ENCODE measurements at places on chromosomes 1 and 21.
A peak's percentile ranks its signal among the peaks of the same experiment; 100 is the strongest.

DNA sequence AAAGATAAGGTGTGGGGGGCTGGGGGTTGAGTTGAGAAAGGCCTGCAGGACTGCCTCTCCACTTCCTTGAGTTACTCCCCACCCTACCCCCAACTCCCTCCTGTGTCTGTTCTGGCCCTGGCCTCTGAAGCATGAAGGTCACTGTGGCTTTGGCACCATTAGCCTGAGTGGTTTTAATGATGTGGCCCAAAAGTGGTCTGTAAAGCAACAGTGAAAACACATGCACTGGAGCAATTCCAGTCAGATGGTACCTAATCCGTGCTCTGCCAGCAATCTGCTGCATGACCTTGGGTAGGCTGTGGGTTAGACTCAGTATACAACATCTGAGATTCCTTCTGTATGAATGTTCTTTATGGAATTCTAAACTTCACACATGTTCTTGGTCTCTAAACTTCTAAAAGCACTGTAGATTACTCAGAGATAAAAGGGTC, 86.5 kb upstream of the ATP1A1 start:
- DNase-seq = no peak

DNA sequence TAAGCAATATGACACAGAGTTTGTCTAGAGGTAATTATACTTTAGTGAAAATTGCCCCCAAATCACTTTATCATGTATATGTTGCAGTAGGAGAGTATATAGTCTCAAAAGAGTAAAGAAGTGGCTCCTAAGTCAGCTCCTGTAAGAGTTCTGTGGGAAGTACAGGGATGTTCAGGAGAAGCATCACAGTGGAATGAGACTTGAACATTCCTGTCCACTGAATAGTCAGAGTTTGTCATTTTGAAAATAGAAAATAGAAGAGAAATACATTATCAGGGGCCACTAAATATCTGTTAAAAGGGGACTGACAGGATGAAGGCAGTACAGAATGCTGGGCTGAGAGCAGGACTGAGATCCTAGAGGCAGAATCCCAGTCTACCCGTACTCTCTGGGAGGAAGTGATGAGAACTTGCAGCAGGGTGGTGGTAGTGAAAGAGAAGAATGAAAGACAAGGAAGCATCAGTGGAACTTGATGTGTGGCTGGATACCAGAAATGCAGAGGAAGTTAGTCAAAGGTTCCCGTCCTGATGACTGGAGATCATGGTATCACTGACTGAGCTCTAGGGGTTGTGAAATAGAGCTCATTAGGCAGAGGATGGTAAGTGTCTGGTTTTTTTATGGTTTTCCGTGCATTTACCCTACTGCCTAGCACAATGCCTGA, 153.4 kb downstream of the FMN2 start:
- no peak for DNase-seq

GRCh38 chr1:172642970-172643369, 15.9 kb upstream of the FASLG start:
- no peak for DNase-seq

- DNase-seq = no peak
Measured at GRCh38 chr1:85349224-85349623, 72.8 kb upstream of the BCL10 start.

- no peak for DNase-seq
Measured at GRCh38 chr1:152034324-152034653, 2.5 kb downstream of the S100A11 start.

DNA sequence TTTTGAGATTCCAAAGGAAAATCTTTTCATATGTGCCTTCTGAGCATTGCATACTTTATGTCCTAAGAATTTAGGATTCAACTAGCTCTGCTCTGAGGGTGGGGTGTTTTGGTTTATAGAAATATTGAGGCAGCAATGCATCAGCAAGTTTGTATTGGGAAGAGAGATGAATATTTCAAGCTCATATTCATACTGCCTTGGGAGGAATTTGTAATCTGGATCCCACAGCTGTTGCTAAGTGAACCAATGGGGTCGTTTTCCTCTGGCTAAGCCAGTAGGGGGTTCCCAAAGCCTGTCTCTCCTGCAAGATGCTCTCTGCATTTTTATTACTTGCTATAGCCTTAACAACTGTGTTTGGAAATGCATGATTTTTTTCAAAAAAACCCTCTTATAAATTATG, 130.6 kb downstream of the SNX7 start:
- DNase-seq = no peak

DNA sequence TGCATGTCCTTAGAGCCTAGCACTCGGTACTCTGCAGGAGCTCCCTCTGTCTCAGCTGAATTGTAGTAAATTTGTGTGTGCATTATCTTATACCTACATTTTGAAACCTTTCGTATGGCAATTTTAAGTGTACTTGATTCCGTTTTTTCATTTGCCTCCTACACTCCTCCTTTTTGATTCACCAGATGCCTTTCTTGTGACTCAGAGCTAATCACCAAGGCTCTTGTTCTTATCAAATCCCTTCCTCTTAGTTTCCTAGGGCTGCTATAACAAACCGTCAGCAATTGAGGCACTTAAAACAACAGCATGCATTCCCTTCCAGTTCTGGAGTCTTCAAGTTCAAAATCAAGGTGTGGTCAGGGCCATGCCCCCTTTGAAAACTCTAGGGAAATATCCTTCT, 261.0 kb downstream of the ASTN1 start:
- DNase-seq = no peak

DNA sequence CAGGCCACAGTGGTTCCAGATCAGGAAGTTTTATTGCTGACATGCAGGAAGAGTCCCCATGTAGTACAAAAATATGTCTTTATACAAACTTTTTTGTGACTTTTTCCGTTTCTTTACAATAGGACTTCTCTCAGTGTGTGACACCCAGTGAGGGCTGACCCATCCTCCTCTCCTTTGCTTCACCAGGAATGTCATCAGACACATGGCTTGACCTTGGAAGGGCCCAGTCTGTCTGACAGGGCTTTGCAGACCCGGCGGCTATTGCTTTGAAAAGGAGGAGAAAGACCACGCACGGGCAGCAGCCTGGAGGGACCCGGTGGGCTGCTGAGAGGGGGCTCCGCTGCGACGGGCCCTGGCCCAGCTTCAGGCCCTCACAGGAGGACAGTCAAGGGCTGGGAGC, 16.2 kb upstream of the EVA1B start:
- no peak for DNase-seq

DNA sequence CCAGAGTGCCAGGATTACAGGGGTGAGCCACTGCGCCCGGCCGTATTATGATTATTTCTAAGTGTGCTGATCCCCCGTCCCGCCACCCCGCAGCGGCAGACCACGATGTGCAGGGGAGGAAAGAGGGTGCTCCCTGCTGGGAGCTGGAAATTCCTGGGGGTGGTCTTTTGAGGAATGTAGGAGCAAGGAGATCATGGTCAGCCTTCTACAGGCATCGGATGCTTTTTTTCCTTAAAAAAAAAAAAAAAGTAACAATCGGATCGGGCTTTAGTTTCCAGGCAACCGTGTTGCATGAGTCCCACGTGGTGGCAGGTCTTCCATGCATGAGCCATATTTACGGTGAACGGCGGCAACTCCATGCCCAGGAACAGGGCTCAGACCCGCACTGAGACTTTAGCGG, 74.2 kb upstream of the COX20 start:
- no peak for DNase-seq

DNA sequence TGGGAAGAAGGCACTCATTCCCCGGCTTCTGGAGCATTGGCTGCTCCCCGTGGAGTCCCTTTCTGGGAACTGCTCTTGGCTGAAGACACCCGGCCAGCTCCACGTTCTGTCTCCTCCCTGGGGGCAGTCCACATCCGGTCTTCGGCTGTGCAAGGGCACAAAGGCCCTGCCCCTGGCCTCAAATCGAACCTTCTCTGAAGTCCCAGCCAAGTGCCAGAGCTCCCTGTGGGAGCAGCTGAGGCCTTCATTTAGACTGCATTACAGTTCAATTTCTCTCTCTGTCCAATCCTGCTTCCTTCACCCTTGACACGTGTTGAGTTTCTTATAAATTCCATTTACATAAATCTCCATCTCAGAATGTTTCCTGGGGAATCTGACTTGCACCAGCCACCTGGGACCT, 132.9 kb upstream of the POU3F1 start:
- DNase-seq = no peak

DNA sequence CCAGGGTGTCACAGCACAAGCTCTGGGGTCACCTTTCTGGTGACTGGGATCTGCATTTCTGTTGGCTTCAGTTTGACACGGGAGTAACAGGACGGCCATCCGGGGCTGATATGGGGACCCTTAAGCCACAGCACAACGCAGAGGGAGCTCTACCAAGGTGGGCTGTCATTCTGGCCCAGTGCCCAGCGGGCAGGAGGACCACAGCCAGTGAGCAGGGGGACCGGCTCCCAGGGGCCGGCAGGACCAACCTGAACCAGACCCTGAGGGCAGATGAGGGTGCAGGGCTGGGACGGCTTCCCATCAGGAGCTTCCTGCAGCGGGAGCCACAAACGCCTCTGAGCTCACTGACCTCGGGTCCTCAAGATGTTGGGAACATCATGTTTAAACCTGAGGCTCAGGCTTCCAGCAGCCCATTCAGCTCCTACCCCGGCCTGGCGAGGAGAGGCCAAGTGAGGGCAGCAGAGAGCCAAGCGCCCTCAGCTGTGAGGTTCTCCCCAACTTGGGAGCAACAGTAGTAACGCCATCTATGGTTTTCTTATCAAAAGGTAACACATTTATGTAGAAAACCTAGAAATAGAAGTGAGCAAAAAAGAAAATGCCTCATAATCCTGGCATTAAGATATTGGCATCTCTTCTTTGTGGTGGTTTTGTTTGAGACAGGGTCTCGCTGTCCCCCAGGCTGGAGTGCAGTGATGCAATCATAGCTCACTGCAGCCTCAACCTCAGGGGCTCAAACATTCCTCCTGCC, 26.8 kb downstream of the TMEM201 start:
- peak; percentile 11 for DNase-seq
